A549 treated with RU486 at 1 μM for 4 hours (cell line): ENCODE measurements at places on chromosomes 6 and 20. TPM values are rescaled to one million over a fixed set of nuclear protein-coding genes. Genes with fewer than 3 reads are reported as not detected.

Gene CYP21A2
- not detected in 5 replicates for total RNA-seq

Gene ZBP1
- total RNA-seq, result 0.07 to 0.10 TPM in 2 of 5 replicates, not detected in the others

Gene SLC13A3
- 0.03 to 0.13 TPM (median 0.06 TPM) in 3 of 5 replicates, not detected in the others for total RNA-seq

Gene CRISP3
- 0.06 TPM in 1 of 5 replicates, not detected in the others for total RNA-seq

Gene ULBP2
- 2.7 to 4.2 TPM (median 3.5 TPM) in 5 replicates for total RNA-seq

Gene EDEM2
- 43.3 to 54.9 TPM (median 47.3 TPM) in 5 replicates for total RNA-seq

Gene SLC22A7
- total RNA-seq, result not detected in 5 replicates

Gene EYA4
- 8.5 to 11.9 TPM (median 11.0 TPM) in 5 replicates for total RNA-seq

Gene SNRPB2
- total RNA-seq, result 114 to 170 TPM (median 123 TPM) in 5 replicates

Gene BPIFA1
- total RNA-seq, result not detected in 5 replicates

Gene FGD2
- not detected in 5 replicates for total RNA-seq

Gene RGS17
- total RNA-seq, result 3.5 to 7.8 TPM (median 7.0 TPM) in 5 replicates

Gene PAQR8
- 0.38 to 1.0 TPM (median 0.80 TPM) in 5 replicates for total RNA-seq

Gene SMLR1
- not detected in 5 replicates for total RNA-seq

Gene SLC22A2
- total RNA-seq, result 0.10 to 0.23 TPM in 2 of 5 replicates, not detected in the others

Gene TAGAP
- not detected in 5 replicates for total RNA-seq

Gene LIN28B
- 1.4 to 2.0 TPM (median 1.7 TPM) in 5 replicates for total RNA-seq

Gene LAMP5
- 0.05 TPM in 1 of 5 replicates, not detected in the others for total RNA-seq

Gene DYNLRB1
- total RNA-seq, result 221 to 257 TPM (median 231 TPM) in 5 replicates

Gene HS3ST5
- total RNA-seq, result not detected in 5 replicates

Gene PLN
- total RNA-seq, result not detected in 5 replicates

Gene TFAP2A
- 14.4 to 18.4 TPM (median 17.4 TPM) in 5 replicates for total RNA-seq

Gene SLC32A1
- total RNA-seq, result 0.09 TPM in 1 of 5 replicates, not detected in the others

Gene NRSN1
- total RNA-seq, result not detected in 5 replicates

Gene TFAP2D
- total RNA-seq, result not detected in 5 replicates

Gene MTFR2
- 7.7 to 13.6 TPM (median 13.1 TPM) in 5 replicates for total RNA-seq

Gene LST1
- 0.28 to 1.3 TPM in 2 of 5 replicates, not detected in the others for total RNA-seq

Gene FRK
- total RNA-seq, result 0.71 to 1.7 TPM (median 1.5 TPM) in 5 replicates

Gene MYT1
- total RNA-seq, result 0.03 to 0.45 TPM (median 0.27 TPM) in 4 of 5 replicates, not detected in the other

Gene JPH2
- 0.81 to 1.2 TPM (median 0.88 TPM) in 5 replicates for total RNA-seq

Gene OXT
- total RNA-seq, result not detected in 5 replicates

Gene VSX1
- 0.74 to 1.6 TPM (median 1.1 TPM) in 5 replicates for total RNA-seq

Gene PAK5
- not detected in 5 replicates for total RNA-seq

Gene GABRR2
- not detected in 5 replicates for total RNA-seq

Gene IL17F
- total RNA-seq, result not detected in 5 replicates

Gene HSPA1L
- total RNA-seq, result 1.2 to 1.5 TPM (median 1.2 TPM) in 5 replicates

Gene RAB44
- 0.02 to 0.06 TPM (median 0.04 TPM) in 4 of 5 replicates, not detected in the other for total RNA-seq

Gene C6orf118
- total RNA-seq, result 0.14 to 0.42 TPM (median 0.16 TPM) in 5 replicates

Gene ELOVL2
- 3.7 to 7.6 TPM (median 7.6 TPM) in 5 replicates for total RNA-seq

Gene DLK2
- total RNA-seq, result 3.6 to 6.8 TPM (median 5.7 TPM) in 5 replicates

Gene SIM1
- not detected in 5 replicates for total RNA-seq

Gene PACRG
- 0.25 TPM in 1 of 5 replicates, not detected in the others for total RNA-seq

Gene ENPP4
- 0.29 to 0.41 TPM (median 0.29 TPM) in 4 of 5 replicates, not detected in the other for total RNA-seq

Gene CBLN4
- total RNA-seq, result not detected in 5 replicates

Gene SIRPD
- not detected in 5 replicates for total RNA-seq

Gene CLIC5
- total RNA-seq, result not detected in 5 replicates

Gene NECAB3
- 8.5 to 15.1 TPM (median 14.4 TPM) in 5 replicates for total RNA-seq

Gene CD83
- total RNA-seq, result 1.7 to 3.0 TPM (median 2.2 TPM) in 5 replicates

Gene NFKBIE
- 9.6 to 18.6 TPM (median 11.9 TPM) in 5 replicates for total RNA-seq

Gene LKAAEAR1
- total RNA-seq, result 0.79 to 2.0 TPM (median 1.7 TPM) in 5 replicates
